Stimulated activated CD8-positive, alpha-beta memory T cell treated with anti-CD3 and anti-CD28 coated beads, Interleukin-2, amount 100 ng/mL, for 48 hours (primary cell): ENCODE measurements at places on chromosomes 12 and 14.

DNA sequence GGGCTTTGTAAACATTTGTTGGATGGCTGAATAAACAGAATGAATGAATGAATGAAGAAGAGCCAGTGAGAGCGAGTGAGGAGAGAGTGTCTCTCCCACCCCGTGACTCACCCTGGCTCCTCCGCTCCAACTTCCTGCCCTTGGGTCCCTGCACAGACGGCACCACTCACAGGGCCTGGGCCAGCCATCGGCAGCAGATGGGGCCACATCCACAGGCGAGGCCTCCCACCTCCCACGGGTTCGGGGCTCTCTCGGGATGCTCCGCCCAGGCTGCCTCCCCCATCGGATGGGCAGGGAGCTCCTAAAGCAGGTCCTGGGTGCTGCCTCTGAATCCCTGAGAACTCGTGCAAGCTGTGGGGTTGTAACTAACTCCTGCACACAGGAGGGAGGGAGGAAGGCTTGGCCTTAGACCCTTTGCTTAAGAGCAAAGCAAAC lies 41.3 kb downstream of the CCNK start:
- no peak for DNase-seq

GRCh38 chr12:11941606-11942337 lies 129.0 kb upstream of the BCL2L14 start:
- no peak for DNase-seq

DNA sequence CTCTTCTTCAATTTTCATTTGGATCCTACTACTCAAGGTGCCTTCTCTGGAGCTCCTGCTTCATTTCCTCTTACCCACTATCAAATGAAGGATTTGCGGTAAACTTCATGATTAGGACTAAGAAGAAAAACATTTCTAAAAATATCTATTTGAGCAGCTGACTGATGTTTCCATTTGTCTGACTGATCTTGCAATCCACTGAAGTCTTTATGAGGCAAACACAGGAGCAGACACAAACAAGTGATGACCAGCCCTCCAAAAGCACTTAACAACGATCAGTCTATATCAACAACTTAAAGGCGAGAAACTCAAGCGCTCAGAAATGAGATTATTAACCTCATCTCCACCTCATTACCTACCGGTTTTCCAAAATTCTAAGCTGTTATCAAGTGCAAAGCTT lies 26.2 kb downstream of the OSBPL8 start:
- DNase-seq = no peak

GRCh38 chr12:22525426-22525825 lies 18.9 kb downstream of the C2CD5 start:
- DNase-seq = no peak

- no peak for DNase-seq
Observed at GRCh38 chr14:93082576-93083001, 33.1 kb downstream of the ITPK1 start.

DNA sequence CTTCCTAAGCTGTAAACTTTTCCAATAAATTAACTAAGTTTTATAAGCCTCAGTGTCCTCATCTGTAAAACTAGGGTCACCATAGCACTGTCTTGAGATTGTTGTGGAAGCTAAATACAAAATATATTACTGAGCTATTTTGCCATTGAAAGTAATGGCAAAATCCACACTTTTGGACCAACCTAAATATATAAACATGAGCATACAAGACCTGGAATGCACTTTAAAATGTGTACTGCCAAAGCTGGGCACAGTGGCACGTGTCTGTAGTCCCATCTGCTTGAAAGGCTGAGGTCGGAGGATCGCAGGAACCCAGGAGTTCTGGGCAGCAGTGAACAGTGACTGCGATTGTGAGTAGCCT lies 29.8 kb upstream of the SINHCAF start:
- no peak for DNase-seq

- DNase-seq = no peak
Observed at GRCh38 chr12:234019-234418, 20.1 kb upstream of the SLC6A12 start.

- DNase-seq = no peak
Observed at GRCh38 chr12:32549675-32550079, 129.4 kb upstream of the DNM1L start.

GRCh38 chr14:47595552-47595951 lies 79.9 kb downstream of the MDGA2 start:
- DNase-seq = no peak

GRCh38 chr14:72706485-72706884 lies 187.4 kb downstream of the DPF3 start:
- no peak for DNase-seq
